CD4-positive, alpha-beta T cell treated with Interleukin-2 at 100 ng/mL for 4 hours (primary cell): ENCODE measurements at places on chromosomes 5 and 9.
A peak's percentile ranks its signal among the peaks of the same experiment; 100 is the strongest.

- DNase-seq = no peak
Observed at GRCh38 chr5:154972476-154973080, 31.7 kb downstream of the MRPL22 start.

DNA sequence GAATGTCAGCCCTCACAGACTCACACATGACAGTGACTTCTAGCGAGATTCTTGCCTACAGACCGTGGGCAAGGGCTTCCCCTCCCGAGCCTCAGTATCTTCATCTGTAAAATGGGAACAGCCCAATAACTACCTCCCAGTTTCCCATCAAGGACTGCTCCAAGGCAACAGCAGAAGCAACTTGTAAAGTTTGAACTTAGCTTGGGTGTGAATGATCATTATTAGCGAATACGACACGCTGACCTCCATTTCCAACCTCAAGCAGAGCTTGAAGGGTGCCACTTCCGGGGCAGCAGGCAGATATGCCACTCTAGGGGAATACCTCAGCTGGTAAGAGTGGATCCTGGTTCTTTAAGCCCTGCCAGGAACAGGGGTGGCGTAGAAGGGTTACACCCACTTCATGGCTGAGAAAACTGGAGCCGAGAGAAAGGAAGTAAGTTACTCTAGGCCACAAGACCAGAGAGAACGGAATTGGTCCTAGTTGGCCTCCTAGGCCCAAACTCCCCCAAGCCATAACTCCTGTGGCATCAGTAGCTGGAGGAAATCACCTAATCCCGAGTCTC, 2.0 kb downstream of the RNF44 start:
- peak; percentile 64 for DNase-seq

- DNase-seq = no peak
Observed at GRCh38 chr9:3775968-3776367, 250.2 kb upstream of the RFX3 start.

DNA sequence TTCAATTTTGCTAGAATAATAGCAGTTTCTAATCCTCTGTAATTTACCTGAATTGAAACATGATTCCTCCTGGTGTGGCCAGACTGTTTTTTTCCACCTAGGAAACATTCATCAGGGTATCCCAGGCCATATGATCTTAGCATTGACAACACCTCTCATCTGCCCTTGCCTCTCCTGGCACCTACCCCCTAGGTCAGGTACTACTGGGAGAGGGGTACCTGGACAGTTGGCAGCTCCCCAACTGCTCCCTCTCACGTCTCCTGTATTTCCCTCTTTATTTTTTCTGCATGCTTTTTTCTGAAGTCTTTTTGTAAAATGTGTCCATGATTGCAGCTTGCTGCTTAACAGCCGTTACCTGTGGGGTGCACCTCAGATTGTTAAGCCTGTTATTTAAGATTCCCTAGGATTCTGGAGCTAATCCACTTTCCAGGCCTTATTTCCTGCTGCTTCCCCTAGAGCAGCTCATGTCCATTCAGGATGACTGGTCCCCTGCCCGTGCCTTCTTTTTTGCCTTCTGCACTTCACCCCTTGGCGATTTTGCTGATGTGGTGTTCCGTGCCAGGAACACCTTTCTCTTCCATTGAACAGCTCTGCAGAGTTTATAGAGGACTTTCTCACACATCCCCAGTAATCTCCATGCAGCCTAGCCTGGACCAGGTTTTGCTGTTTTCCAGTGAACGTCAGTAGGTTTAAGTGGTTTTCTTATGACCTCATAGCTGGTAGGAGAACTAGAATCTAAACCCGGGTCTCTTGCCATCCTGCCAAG, 33.6 kb downstream of the SNX30 start:
- no peak for DNase-seq

- DNase-seq = no peak
Observed at GRCh38 chr5:14107536-14107935, 35.6 kb upstream of the TRIO start.

DNA sequence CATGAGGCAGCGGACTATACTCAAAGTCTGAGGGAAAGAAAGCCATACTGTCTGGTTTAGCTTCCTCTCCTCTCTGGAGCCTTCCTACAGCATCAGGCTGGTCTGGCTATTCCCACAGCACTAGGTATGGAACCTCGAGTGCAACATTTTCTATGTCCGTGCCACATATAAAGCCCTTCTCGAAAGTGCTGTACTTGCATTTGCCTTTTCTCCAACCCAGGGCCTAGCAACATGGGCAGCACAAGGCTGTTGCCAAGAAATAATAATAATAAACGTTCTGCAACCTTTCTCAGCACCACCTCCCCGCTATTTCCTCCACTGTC, 804 bp downstream of the MED10 start:
- no peak for DNase-seq

GRCh38 chr5:31124651-31125305, 68.7 kb upstream of the CDH6 start:
- no peak for DNase-seq

- no peak for DNase-seq
Observed at GRCh38 chr9:14908295-14909180, 1.7 kb downstream of the FREM1 start.
